Natural killer cell treated with Interleukin-12 subunit alpha and Interleukin-12 subunit beta and Interleukin-15 and Interleukin-18, amount 100 ng/mL, for 72 hours (primary cell): ENCODE measurements at places on chromosomes 5 and 9. TPM values are rescaled to one million over a fixed set of nuclear protein-coding genes. Genes with fewer than 3 reads are reported as not detected.

PAX5 gene
- 2.1 TPM for total RNA-seq

SOX30 gene
- not detected for total RNA-seq

GRCh38 chr5:96636594-96636993, 25.6 kb upstream of the CAST start:
- no peak for DNase-seq

- no peak for DNase-seq
Measured at GRCh38 chr5:113340537-113340936, 94.3 kb downstream of the TSSK1B start.

DNA sequence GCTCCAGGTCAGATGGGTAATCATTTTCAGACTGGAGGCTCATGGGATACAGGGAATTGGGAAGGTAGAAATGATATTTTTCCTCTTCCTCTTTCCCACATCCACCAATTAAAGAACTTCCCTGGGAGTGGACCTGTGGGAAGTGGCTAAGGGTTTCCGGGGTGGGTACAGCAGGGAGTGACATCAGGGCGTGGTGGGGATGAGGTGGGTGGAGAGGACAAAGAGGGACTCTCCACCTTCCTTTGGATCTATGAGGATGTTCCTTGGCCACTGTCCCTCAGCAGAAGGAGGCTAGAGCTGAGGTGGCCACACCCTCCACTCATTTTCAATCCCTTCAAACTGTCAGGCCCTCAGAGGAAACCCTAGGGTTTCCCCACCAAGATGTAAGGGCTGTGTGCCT, 54.7 kb downstream of the IRF1 start:
- DNase-seq: no peak

GRCh38 chr5:168172760-168173223, 118.7 kb upstream of the WWC1 start:
- DNase-seq: no peak

GRCh38 chr5:82720213-82721086, 356.7 kb downstream of the TMEM167A start:
- DNase-seq: no peak

- no peak for DNase-seq
Measured at GRCh38 chr9:116250891-116251290, 97.3 kb downstream of the PAPPA start.

DNA sequence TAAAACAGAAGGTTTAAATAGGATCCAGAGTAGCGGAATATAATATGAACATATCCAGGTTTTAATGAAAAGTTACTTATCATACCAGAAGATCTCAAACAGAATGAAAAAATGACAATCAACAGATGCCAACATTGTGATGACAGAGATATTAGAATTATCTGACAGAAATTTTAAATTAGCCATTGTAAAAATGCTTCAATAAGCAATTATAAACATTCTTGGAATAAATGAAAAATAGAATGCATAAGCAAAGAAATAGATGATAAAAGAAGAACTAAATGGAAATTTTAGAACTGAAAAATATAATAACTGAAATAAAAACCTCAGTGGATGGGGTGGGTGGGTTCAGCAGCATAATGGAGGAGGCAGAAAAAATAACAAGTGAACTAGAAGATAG, 37.2 kb downstream of the ZMAT2 start:
- DNase-seq: no peak
